ENCODE measurements at places on chromosomes 13 and 19.

GRCh38 chr19:38031423-38031770 is 124.4 kb downstream of the SIPA1L3 start:
- no peak for DNase-seq

DNA sequence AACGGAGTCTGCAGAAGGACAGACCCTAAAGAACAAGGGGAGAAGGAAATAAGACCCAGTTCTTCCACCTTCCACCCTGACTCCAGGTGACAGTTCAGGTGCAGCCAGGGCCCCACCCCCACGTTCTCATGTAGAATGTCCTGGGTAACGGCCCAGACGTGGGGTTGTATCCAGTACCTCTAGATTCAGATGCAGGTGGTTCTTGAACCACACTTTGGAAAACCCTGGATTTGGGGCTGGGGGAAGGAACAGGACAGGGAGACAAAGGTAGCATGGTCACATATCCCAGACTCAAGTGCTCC is 2.2 kb downstream of the DMPK start:
- no peak for DNase-seq

- peak; percentile 66 for DNase-seq
These were observed 11.4 kb downstream of the ARID3A start for GRCh38 chr19:937259-937694.

DNA sequence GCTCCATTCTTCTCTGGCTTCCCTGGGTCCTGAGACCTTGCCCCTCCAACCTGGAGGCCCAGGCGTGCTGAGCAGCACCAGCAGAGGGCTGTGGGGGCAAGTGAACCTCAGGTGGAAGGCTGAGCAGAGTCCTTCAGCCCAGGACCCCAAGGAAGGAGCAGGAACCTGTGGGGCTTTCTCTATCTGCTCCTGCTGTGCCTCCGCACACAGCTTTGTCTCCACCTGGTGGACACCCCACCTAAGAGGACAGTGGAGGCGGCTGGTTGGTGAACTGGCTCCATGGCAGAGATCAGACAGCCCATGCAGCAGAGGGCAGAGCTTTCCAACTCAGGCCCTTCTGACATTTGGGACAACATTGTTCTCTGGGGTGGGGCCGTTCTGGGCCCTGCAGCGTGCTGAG is 19.7 kb downstream of the ZFR2 start:
- peak; percentile 42 for DNase-seq

- DNase-seq, result no peak
These were observed 10.7 kb downstream of the PIBF1 start for GRCh38 chr13:72792640-72793039.

- no peak for DNase-seq
These were observed 55.7 kb upstream of the ZNF507 start for GRCh38 chr19:32289566-32290210.

GRCh38 chr13:110299283-110299840 is 7.6 kb downstream of the COL4A1 start:
- no peak for DNase-seq

- peak; percentile 27 for DNase-seq
These were observed 800 bp downstream of the ETFB start for GRCh38 chr19:51365211-51365964.

GRCh38 chr19:38024992-38025908 is 118.2 kb downstream of the SIPA1L3 start:
- DNase-seq, result no peak

DNA sequence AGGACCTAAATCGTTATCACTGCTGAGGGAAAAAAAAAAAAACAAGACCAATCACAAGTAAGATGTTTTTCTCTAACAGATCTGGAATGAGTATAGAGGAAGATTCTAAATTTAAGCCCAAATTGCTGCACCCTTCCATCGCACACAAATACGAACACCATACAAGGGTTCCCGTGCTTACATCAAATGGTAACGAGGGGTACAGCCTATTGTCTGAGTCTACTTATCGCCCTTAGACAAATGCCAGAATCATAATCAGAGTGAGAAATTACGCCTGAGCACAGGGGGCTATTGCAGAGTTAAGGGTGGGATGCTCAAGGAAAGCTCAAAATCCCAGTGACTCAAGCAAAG is 603 bp downstream of the ZC3H13 start:
- DNase-seq, result no peak

- DNase-seq, result no peak
These were observed 78.1 kb upstream of the FBXL3 start for GRCh38 chr13:77105051-77105450.

- DNase-seq, result no peak
These were observed 1013.1 kb upstream of the ATXN8OS start for GRCh38 chr13:69094485-69094884.

DNA sequence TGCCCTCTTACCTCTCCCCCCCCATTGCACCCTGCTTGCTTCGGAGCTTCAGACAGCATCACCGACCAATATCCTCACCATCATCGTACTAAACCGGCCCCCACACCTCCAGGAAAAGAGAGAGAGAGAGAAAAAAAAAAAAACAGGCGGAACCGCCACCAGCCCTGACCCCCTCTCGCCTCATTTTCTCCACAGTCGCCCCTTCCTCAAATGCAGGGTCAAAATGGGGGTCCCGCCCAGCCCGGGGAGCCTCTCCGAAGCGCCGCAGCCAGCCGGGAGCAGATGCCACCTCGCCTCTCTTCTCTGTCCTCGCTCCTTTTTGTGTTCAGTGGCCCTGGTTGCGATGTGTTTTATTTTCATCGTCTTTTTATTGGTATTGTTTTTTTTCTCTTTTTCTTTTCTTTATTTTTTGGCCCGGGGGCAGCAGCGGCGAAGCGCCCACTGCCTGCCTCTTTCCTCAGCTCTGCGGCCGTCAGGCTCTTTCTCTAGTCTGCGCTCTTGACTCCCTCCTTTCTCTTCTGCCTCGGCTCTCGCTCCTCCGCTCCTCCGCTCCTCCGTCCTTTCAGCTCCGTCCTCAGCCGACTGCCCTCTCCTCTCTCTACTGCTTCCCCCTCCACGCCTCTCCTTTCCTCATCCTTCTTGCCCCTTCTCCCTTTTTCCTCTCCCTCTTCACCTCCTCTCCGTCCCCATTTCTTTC is 41.4 kb downstream of the DEDD2 start:
- DNase-seq, result peak; percentile 32

GRCh38 chr13:113856716-113857065 is 7.2 kb downstream of the GAS6 start:
- DNase-seq, result no peak

DNA sequence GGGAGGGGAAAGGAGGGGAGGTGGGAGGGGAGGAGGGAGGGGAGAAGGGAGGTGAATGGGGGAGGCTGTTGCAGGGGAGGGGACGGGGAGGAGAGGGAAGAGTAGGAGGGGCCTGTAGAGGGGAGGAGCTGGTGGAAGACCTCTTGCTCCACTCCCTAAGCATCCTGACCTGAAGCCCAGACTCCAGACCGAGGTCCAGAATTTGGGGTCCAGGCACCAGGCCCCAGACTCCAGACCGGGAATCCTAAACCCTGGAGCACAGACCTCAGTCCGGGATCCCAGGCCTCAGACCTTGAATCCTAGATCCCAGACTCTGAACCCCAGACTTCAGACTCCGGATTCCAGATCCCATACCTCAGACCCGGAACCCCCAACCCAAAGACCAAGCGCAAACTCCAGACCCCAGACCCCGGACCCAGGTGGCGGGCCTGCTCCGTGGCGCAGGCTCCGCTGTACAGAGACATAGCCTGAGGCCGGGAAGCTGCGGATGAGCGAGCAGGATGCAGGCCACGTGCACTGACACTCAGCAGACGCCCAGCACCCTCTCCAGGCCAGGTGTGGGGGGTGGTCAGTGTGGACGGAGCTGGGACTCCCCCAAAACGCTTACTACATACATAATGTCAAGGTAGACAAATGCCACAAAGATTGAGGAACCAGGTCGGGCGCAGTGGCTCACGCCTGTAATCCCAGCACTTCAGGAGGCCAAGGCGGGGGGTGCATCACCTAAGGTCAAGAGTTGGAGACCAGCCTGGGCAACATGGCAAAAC is 710 bp upstream of the BTBD2 start:
- DNase-seq, result peak; percentile 82

Measured in CD4-positive, alpha-beta T cell treated with Interleukin-17A for 4 hours (primary cell).